Brain (organoid and tissue), 16 donors: ENCODE measurements at places on chromosomes 5 and 9.

DNA sequence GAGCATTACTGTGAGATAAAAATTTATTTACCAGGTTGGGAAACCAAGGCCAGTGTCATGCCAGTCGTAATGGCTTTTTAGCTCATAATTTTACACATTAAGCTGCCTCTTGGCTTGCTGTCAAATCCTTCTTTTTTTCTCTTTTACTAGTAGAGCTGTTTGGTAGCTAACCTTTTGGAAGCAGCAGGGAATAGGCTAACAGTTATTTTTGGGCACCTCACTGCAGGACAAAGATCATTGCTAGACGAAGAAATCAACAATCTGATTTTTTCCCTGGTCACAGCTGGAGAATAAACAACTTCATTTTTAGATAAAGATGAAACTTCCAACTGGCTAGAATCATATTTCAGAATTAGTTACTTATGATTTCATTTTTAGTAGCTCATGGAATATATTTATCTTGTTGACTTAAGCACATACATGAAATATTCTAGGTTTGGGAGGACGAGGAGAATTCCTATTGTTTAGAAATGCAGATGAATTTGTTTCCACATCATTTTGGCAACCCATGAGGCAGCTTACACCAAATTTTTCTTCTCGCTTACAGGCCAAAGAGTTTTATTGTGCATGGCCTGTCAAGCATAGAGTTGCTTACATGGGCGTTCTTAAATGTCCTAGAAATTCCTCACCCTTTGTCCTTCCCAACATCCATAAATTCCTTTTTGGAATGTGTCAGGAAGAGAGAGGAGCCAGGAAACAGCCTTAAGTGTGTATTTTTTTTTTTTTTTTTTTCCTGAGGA lies 19.6 kb downstream of the TNC start:
- no peak for DNase-seq

DNA sequence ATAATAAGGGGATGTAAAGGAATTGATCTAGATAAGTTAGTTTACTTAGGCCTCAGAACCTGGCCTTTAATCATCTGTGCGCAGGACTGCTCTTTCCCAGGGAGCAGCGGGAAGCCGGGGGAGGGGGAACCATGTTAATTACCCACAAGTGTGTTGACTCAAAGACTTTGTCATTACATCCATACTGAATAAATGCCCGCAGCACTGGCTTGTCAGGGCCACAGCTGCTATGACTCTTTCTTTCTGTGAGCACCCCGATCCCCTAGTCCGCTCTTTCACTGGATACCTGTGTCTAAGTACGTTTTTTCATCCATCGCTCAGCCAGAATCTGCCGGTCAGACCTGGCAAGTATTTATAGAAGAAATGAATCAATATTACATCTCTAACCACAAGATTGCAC lies 249.3 kb upstream of the DMRT1 start:
- no peak for DNase-seq

- DNase-seq: no peak
Measured at GRCh38 chr5:74639807-74640449, 600 bp downstream of the ENC1 start.

- peak; percentile 4 for DNase-seq
Measured at GRCh38 chr9:22373636-22374035, 73.0 kb upstream of the DMRTA1 start.

DNA sequence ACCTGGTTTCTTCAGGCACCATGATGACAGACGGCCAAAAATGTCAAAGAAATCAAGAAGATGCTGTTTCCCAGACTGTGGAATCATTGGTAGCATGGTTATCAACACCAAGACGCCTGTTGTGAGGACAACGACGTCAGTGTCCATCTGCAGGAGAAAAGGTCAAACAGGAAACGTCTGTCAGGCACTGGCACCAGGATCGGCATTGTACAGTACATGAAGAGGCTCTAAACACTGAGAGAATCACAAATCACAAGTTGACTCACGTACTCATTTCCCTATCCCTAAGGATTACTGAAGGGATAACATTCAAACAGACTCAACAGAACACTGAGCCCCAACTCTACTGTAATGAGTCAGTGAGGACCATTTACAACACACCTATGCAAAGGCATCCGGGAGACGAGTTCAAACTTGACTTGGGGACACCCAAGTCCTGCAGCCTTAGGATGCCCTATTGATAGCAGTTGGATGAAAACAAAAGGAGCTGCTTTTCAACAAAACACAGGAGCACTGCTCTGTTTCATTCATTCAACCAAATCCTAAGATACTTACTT lies 21.0 kb downstream of the TSC1 start:
- no peak for DNase-seq

DNA sequence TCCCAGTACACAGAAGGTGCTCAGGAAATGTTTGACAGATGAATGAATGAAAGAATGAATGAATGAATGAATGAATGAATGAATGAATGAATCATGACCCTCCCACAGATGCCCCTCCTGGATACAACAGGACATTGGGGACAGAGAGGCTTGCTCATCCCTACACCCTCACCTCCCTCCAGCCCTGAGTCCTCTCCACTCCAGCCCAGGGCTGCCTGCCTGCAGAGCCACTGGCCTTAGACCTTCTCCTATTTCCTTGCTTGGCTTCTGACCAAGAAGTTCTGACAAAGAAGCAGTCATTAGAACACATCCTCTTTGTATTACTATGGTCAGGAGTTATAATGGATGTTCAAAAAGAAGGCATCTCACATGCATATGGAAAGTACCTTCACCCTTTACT lies 240.7 kb upstream of the DAPK1 start:
- no peak for DNase-seq

DNA sequence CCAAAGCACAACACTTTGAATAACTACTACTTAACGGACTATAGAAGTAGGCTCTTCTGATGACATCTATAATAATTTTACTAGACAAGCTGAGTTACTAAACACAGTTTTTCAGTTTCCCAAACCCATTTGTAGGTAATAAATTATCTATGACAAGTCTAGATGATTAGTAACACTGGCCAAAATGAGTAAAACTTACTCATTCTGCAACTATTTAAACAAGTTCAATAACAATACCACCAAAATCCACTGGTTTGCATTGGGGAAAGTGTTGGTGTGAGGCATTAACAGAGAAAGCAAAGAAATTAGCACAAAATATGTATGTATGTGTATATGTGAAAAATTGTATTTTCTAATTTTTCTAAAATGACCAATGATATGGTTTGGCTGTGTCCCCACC lies 119.3 kb downstream of the NR2F1-AS1 start:
- no peak for DNase-seq

GRCh38 chr5:139180850-139181249 lies 17.3 kb downstream of the SIL1 start:
- no peak for DNase-seq

DNA sequence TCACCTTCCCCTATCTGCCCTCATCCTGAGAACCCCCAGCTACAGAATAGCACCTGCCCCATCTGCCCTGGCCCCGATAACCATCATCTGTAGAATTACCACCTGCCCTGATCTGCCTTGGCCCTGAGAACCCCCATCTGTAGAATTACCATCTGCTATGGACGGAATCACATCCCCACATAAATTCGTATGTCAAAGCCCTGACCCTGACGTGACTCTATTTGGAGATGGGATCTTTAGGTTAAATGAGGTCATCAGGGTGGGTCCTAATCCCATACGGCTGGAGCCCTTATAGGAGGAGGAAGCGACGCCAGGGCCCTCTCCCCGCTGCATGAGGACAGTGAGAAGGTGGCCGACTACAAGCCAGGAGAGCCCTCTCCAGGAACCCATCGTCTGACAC lies 32.6 kb downstream of the SARDH start:
- DNase-seq: no peak

DNA sequence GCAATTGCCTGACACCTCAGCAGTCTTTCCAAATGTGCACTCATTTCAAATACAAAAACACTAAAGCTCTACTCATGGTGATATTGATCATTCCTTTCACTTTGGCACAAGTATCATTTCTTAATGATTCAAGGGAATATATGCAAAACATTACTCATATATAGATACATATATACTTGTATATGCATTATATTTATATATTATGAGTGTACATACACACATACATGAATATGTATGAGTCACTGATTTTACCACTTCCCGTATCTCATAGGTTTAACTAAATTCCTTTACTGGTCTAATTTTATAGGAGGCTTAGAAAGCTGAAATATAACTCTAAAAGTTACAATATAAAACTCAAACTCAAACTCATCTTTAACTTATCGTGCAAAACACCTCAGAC lies 156.5 kb downstream of the CDH9 start:
- DNase-seq: no peak

- no peak for DNase-seq
Measured at GRCh38 chr9:134303601-134304000, 22.7 kb upstream of the RXRA start.

DNA sequence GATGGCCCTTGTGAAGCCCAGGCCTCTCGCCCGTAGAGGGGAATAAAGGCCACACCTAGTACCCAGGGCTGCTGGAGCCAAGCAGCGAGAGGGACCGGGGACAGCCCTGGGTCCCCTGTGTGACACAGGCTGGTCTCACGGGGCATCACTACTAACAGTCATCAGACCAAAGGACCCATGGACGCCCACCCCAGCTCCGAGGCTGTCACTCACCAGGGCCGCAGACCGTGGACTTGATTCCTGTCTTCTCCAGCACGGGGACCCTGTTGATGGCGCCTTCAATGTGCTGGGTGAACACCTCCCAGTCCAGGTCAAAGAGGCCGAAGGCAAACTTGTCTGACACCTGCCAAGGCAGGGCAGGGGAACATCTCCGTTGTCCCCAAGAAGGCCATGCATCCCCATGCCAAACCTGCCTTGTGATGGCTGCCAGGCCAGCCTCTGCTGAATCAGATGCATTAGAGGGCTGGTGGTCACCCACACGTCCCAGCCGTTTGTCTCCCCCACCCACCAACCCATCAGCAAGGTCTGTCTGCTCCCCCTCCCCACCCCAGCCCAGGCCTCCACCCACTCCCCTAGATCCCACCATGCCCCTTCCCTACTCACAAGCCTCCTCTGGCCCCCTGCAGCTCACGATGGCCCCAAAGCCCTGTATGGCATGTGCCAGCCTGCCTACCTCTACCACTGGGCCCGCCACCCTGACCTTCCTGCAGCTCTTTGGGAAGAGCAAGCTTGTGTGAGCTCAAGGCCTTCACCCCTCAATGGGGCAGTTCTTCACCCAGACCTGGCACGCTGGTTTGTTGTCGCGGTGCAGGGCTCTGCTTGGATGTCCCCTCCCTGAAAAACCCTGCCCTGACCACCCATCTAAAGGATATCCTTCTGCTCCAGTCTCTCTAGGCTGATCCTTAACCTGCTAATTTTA lies 20.8 kb downstream of the SARDH start:
- no peak for DNase-seq

DNA sequence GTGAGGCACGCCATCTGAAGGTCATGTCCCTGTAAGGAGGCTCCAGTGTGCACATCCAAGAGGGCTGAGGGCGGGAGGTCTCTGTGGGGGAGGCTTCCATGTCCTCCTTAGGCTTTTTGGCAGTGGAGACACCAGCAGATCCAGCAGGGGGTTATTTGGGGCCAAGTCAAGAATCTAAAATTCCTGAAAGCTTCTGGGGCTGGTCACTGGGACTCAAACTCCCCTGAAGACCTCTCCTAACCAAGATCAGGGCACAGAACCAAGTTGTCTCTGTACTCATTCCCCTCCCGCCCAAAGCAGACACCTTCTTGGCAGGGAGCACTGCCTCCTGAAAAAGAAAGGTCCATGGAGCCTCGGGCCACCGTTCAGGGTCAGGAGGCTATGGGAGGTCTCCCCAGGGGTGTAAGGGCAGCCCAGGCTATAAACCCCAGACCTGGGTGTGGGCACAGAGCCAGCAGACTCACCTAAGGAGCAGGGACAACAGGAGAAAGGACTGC lies 127.4 kb upstream of the ADRA1B start:
- DNase-seq: no peak

DNA sequence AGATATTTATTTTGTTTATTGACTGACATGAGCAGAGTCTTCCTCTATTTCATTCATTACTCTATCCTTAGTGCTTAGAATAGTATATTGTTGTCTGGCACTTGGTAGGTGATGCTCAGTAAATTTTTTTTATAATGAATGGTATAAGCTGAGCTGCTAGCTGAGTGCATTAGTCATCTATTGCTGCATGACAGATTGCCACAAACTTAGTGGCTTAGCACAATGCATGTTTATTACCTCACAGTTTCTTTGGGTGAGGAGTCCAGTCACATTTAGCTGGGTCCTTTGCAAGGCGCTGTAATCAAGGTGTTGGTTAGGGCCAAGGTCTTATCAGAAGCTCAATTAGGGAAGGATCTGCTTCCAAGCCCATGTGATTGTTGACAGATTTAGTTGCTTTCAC lies 23.1 kb downstream of the SMAD5 start:
- DNase-seq: no peak

GRCh38 chr9:96599298-96599697 lies 20.3 kb downstream of the CDC14B start:
- no peak for DNase-seq

DNA sequence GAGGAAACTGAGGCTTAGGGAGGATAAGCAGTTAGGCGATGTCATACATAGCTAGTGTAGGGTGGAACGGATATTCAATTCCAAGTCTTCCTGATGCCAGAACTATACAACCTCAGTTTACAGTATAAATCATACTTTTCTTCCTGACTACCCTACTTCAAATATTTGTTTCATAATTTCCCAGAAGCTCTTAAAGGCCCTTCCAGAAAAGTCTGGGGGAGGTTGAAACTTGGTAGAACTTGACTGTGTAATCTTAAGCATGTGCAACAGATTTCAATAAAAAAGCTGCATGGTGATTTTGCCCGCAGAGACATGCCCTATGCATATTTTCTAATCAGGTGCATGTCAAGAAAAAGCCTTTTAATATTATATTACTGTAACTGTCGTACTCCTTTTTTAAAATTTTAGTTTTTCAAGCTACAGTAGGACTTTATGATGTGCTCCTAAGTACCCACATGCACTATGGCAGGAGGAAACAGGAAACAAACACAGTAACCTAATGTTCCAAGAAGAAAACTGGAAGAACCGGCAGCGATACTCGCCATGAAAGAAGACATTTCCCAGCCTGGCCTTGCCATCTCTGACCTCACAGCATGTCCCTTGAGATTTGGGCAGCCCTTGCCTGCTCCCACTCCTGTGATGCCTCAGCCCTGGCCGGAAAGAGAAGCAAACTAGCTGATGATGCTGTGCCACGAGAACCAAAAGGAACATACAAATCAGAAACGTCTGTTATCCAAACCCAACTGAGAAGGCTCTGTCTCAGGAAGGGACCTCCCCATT lies 266.0 kb downstream of the EFNA5 start:
- DNase-seq: no peak

DNA sequence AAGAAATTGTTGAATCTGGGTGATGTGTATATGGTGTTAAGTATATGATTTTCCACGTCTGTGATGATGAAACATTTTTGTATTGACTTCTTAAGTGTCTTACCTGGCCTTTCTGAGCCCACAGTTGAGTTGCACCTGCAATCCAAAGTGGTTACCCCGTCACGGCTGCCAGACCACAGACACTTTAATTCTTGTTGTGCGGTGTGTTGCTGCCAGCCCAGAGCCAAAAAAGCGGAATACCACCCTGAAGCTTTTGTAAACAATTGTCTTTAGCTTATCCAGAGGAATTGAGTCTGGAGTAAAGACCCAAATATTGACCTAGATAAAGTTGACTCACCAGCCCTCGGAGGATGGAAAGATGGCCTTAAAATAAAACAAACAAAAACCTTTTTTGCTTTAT lies 35.1 kb downstream of the MTAP start:
- no peak for DNase-seq

GRCh38 chr5:145574889-145575573 lies 260.1 kb downstream of the PRELID2 start:
- no peak for DNase-seq
